Activated CD4-positive, alpha-beta T cell treated with anti-CD3 and anti-CD28 coated beads for 36 hours (primary cell): ENCODE measurements at places on chromosomes 1 and 21. TPM values are rescaled to one million over a fixed set of nuclear protein-coding genes. Genes with fewer than 3 reads are reported as not detected.

The CHIA gene
- not detected for total RNA-seq

The ARHGAP29 gene
- total RNA-seq: 0.21 TPM

- DNase-seq: no peak
Measured at GRCh38 chr1:199135901-199136300, 497.1 kb downstream of the PTPRC start.

DNA sequence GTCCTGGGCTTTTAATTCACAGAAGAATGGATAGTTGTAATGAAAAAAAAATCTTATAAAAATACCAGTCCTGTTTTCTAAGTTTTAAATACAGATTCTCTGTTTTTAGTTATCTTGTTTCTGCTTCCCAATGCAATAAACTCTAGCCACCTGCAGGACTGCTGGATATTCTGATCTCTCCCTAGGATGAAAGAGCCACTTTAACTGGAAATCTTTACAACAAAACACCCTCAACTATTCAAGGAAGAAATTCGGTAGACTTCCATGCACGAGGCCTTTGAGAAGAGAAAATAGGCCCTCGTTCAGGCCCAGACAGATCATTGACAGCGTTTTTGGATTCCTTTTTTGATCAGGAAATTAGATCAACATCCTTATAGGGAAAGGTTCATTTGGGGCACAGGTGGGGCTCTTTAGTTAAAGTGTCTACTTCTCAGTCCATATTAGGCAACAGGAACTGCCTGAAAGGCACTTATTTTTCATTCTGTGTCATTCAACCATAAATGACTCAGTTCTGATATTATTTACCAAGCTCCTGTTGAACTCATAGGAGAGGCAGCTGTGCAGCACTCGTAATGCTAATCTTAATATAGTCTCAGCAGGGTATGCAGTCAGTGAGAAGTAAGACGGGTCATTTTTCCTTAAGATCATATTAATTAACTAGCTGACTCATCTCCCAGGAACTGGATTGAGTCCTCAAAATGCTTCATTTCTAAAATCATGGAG is 71.1 kb upstream of the ERRFI1 start:
- peak; percentile 47 for DNase-seq

DNA sequence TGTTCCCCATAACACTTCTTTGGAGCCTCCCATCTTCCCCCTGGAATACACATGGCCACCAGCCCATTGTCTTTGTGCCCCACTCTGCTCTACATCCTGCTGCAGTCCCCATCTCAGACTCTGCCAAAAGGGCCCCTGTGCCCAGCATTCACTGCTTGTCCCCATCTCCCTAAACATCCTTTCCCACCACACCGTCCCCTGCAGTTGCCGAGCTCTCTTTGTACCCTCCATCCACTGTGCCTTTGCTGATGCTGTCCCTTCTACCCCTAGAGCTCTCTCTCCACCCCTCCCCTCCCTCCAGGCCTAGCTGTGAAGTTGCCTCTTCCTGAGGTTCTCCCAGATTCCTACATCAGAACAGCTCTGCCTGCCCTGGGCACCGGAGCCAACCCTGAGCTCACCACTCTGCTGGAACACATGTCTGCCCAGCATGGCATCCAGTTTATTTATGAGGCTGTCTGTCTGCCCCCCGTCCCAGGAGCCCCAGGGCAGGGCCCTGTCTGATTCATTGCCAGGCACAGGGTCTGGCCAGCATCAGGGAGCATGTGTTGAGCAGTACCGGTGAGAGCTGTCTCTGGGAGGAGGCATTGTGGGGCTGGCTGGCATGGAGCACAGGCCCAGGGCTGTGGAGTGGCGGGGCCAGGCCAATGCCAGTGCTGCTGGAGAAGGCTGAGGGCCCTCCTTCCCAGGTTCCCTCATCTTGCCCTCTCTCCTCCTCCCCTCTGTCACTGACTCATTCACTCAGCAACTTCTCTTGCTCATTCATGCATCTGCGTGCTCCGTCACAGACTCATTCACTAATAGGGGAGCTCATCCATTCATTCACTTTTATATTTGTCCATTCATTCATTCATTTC is 28.8 kb downstream of the EDN2 start:
- DNase-seq: no peak

GRCh38 chr1:151828921-151829320 is 2.7 kb downstream of the RORC start:
- no peak for DNase-seq

- no peak for DNase-seq
Measured at GRCh38 chr1:204873176-204873575, 2.5 kb downstream of the NFASC start.

DNA sequence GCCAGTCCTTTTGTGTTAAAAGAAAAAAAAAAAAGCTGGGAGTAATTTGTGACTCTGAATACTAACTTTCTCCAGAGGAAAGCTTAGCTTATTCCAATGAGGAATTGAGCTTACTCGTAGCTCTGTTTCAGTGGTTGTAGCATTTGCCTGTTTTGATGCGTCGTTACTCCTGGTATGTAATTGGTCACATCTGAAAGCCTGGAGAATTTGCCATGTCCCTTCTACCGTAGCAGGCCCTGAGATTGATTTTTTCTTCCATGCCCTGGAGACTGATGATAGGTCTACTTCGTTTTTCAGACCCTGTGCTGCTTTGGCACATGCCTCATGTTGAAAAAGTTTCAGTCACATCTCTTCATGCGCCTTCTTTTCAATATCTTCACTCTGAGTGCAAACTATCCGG is 1103.0 kb downstream of the PLA2G4A start:
- no peak for DNase-seq

GRCh38 chr1:145740269-145740668 is 21.0 kb downstream of the CD160 start:
- no peak for DNase-seq

DNA sequence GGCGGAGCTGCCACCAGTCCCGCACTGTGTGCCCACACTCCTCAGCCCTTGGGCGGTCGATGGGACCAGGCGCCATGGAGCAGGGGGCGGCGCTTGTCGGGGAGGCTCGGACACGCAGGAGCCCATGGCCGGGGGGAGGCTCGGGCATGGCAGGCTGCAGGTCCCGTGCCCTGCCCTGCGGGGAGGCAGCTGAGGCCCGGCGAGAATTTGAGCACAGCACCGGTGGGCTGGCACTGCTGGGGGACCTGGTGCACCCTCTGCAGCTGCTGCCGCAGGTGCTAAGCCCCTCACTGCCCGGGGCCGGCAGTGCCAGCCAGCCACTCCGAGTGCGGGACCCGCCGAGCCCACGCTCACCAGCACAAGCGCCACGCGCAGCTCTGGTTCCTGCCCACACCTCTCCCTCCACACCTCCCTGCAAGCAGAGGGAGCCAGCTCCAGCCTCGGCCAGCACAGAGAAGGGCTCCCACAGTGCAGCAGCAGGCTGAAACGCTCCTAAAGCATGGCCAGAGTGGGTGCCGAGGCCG is 267.7 kb downstream of the RYR2 start:
- DNase-seq: no peak

DNA sequence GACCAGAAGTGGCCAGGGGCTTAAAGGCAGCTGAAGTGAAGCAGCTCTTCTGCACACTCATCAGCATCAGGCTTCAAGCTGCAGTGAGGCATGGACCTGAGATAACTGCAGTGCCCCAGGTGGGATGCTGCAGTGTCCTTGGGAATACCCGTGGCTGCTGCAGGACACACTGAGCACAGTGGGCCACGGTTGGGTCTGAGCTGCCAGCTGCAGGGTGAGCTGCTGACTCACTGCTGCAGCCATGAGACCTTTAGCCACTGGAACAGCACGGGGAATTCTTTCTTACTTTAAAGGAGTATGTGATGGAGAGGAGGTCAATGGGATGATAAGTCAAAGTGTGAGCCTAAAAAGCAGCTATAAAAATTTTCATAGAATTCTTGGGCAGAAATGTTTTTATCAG is 102.1 kb downstream of the XCL2 start:
- DNase-seq: no peak

- peak; percentile 41 for DNase-seq
Measured at GRCh38 chr21:26715878-26716506, 129.2 kb downstream of the ADAMTS1 start.

DNA sequence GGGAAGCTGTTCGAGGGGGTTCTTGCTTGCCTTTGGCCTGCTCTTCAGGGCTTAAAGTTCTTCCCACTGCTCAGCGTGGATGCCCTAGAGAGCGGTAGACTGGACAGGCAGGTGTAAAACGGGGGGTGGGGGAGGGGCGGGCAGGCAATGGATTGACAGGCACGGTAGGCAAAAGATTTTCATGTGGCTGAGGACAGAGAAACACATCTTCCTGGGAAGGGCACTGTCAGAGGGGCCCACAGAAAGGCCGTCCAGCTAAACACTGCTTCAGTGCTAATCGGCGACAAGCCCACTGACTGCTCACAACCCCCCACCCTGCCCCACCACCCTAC is 412 bp downstream of the ABCA4 start:
- no peak for DNase-seq
